ELR (cell line): ENCODE measurements at places on chromosomes 12 and 14.

GRCh38 chr12:57242691-57243454, 8.1 kb downstream of the STAC3 start:
- DNase-seq, result peak; percentile 66

DNA sequence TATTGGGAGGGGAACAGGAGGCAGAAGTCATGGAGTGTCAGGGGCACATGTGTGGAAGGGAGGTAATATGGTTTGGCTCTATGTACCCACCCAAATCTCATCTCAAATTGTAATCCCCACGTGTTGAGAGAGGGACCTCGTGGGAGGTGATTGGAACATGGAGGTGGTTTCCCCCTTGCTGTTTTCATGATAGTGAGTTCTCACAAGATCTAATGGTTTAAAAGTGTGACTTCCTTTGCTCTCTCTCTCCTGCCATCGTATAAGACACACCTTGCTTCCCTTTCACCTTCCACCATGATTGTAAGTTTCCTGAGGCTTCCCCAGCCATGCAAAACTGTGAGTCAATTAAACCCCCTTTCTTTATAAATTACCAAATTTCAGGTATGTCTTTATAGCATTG, 41.6 kb upstream of the CDK17 start:
- DNase-seq, result no peak

DNA sequence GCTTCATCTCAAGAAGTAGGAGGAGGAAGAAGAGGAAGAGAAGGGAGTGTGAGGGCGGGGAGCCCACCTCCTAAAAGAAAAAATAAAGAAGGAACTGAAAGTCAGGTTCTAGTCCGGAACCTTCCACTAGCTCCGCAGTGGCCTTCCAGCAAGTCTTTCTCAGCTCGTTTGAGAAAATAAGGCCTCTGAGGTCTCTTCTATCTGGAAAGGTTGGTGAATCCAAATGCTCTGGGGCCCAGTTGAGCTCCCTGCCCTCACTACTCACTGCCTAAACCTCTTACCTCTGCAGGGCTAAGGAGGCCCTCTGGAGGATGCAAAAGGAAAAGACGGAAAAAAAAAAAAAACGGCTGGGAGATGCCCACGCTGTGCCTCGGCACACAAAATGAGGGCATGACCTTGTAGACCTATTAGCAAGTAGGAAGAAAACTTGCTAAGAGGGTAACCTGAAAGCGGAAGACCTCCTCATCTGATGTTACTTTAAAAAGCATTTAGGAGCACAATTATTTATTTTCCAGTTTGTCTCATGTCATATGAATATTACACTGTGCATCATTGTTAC, 35.9 kb downstream of the FBLN5 start:
- peak; percentile 56 for DNase-seq

DNA sequence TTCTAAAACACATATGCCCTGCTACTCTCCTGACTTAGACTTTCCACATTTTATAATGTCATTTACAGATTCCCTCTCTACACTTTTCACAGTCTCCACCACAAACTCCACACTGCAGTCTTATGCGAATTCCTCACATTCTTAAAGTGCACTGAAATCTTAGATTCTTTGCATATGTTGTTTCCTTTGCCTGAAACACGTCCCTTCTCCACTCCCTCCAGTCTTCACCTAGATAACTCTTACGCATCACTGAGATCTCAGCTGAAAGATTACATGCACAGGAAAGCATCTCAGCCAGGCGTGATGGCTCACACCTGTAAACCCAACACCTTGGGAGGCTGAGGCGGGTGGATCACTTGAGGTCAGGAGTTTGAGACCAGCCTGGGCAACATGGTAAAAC, 3.8 kb upstream of the ARHGAP9 start:
- peak; percentile 35 for DNase-seq

GRCh38 chr14:22607291-22607690, 9.2 kb downstream of the ABHD4 start:
- no peak for DNase-seq

DNA sequence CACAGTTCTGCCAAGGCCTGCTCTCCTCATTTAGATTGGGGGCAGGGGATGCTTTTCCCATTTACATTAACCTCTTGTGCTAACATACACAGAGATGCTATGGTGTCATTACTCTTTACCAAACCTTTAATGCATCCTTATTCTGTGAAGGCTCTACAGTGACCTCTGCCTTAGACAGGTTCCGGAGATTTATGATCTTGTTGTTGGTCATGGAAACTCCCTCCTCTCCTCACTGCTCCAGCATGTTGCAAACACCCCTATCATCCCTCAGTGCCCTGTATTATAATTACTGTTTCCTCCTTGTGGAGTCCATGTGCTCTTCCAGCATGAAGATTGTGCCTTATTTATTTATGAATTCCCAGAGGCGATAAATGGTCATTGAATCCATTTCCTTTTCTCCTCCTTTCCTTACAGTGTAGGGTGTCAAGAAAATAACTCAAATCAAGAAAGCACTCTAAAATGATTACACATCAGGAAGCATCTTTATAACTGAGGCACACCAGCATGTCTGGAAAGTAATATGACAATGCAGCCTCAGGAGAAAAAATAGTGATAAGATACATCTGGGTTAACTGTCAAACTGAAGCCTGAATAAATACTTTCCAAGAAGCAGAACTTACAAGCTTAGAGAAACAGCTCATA, 37.8 kb downstream of the RTN1 start:
- DNase-seq, result no peak

DNA sequence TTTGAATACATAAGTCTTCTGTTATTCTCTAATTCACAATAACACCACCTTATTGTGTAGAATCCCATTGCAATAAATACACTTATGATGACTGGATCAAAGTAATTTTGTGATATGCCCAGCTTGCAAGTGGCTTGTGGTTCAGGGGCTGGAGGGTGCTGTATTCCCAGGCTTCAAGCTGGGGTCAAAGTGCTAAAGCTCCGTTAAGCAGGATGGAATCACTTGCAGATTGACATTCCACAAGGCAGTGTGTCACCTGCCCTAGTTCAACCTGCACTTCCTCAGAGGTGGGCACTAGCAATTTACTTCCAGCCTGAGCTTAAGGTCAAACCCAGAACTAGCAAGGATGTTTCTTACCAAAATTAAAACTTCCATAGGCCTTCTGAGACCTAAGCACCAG, 166.6 kb downstream of the SSPN start:
- no peak for DNase-seq

DNA sequence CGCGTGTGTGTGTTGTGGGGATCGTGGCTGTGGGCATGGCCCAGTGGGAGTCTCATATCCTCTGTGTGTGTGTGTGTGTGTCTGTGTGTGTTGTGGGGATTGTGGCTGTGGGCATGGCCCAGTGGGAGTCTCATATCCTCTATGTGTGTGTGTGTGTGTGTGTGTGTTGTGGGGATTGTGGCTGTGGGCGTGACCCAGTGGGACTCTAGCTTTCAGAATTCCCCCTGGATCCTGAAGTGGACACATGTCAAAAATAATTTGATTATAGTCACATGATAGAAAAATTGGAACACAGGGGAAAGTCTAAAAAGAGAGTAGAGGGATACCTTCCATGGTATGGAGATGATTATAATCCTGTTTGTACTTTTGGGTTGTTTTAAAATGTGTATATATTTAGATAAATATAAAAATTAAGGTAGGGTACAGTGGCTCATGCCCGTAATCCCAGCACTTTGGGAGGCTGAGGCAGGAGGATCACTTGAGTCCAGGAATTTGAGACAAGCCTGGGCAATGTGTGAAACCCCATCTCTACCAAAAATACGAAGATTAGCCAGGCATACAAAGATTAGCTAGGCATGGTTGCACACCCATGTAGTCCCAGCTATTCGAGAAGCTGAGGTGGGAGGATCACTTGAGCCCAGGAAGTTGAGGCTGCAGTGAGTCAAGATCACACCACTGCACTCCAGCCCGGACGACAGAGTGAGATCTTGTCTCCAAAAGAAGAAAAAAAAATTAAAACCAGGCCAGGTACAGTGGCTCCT, 11.0 kb downstream of the PAPLN start:
- peak; percentile 63 for DNase-seq

- peak; percentile 42 for DNase-seq
These were observed 9.0 kb upstream of the TAS2R31 start for GRCh38 chr12:11040162-11040561.

- no peak for DNase-seq
These were observed 162.6 kb downstream of the PPFIA2 start for GRCh38 chr12:81596558-81596957.

GRCh38 chr12:104802208-104802607, 155.9 kb downstream of the SLC41A2 start:
- DNase-seq, result peak; percentile 64

DNA sequence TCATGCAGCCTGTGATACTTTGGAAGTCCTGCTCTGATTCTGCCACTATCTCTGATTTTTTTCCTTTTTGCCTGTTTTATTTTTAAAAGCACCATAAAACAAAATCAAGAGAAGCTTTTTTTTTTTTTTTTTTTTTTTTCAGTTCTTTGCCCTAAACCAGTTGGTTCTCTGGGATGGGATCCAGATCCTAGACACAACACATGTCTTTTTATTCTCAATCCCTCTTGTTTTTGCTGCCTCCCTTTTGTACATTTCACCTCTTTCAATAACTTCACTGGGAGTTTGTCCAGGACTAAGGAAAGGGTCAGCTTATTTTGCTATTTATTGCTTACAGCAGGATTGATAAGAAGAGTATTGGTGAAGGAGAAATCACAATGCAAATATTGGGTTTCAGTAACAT, 139.4 kb downstream of the GRIP1 start:
- DNase-seq, result no peak

- peak; percentile 17 for DNase-seq
These were observed 170.6 kb downstream of the SLC2A13 start for GRCh38 chr12:39935275-39935674.

DNA sequence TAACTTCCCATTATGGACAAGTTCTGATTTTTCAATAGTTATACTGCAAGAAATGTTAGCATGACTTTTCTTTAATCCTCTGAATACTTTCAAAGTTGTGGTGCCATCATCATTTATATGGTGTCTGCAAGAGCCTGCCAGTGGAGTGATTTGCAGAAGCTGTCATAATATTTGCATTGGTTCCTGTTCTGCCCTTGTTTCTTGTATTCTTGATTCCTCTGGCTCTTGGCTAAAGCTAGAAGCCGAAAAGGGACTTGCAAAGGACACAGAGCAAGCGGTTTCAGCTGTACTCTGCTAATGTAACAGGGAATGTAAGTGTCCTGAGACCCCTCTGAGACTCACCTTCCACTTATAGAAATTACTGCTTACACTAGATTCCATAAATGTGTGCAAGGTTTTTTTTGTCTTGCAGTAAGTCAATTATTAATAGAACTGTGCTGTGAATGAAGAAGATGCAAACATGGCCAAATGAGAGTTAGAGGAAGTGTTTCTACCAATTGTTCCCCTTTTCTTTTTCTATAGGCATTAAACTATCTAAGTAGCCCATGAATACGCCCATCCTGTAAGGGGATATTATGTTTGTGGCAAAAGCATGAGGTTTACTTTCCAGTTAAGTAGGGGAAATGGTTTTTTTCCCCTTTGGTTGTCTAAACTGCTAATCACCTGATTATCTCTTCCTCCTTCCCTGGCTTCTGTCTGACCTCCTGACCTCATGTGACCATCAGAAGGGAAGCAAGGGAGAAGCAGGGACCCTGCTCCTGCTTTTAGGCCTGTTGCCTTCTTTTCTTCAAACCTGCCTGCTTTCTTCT, 5.3 kb downstream of the DYRK4 start:
- no peak for DNase-seq

GRCh38 chr12:11730299-11731041, 81.0 kb downstream of the ETV6 start:
- DNase-seq, result no peak

DNA sequence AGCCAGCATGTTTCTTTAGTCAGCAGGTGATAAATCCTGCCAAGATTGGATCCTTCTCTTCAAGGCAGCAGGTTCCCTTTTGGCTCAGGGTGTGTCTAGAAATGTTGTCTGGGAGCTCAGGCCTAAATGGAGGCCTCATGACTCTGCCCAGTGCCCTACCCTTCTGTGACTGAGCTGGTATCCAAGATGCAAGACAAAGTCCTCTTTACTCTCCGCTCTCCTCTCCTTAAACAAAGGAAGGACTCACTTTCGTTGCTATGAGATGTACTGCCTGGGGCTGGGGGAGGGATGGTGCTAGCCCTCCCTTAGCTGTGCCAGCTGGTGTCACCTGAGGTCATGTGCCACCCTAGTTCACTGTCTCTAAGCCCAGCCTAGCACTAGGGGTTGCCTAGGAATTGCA, 13.8 kb upstream of the TMPRSS12 start:
- DNase-seq, result no peak

DNA sequence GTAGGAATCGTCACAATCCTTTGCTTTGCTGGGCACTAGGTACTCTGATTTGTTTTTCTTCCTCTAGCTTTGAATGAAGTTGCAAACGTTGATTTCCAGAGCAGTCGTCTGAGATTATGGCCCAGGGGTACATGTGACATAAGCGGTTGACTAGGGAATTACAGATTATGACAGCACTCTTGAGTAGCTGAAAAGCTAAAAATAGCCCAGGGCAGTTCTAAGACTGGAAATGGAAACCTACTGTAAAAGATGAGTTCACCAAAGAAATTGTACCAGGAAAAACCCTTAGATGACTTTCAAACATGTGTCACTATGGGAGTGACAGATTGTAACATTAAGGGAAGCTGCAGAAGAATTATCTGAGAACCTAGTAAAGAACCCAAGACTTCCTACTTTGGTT, 108.5 kb downstream of the ANO6 start:
- DNase-seq, result peak; percentile 6

GRCh38 chr12:32134101-32134888, 27.6 kb downstream of the BICD1 start:
- peak; percentile 84 for DNase-seq

DNA sequence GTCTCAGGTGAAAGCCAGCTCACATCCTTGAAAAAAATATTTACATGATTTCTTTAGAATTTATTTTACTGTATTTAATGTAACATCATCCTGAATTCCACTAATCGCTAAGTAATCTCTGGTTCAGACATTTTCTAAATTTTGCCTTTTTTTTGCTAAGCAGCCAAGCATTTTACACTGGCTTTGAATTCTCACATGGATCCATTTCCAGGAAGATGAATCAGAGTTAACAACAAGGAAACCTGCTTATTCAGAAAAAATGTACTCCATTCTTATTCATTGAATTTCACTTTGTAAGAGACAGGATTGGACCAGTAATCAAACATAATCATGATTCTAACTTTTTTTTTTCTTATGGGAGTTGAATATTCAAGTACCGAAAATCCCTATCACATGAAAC, 1785.1 kb upstream of the FLRT2 start:
- no peak for DNase-seq

- DNase-seq, result no peak
These were observed 10.9 kb downstream of the CLIP1 start for GRCh38 chr12:122411537-122411936.

GRCh38 chr14:69357544-69358200, 40.4 kb downstream of the ERH start:
- DNase-seq, result no peak

- peak; percentile 73 for DNase-seq
These were observed 6.7 kb downstream of the TAS2R43 start for GRCh38 chr12:11085419-11085818.

DNA sequence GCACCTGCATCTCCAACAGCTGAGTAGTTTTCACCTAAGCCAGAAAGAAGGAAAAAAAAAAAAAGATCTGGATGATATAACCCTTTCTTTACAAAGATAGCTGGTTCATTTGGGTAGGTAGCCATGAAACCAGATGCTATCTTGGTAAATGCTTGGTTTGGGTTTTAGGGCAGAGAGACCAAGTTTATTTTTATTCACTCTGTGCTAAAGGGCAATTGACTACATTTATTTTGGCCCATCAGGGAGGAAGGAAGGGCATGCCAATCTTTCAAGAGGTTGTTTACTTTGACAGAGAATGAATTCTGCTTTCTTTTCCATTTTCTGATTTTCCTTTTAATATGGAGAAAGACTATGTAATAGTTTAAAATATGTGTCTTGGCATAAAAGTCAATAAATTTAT, 91.0 kb downstream of the NTN4 start:
- no peak for DNase-seq
